GM12891 (cell line): ENCODE measurements at places on chromosomes 2 and 18.
A peak's percentile ranks its signal among the peaks of the same experiment; 100 is the strongest.

DNA sequence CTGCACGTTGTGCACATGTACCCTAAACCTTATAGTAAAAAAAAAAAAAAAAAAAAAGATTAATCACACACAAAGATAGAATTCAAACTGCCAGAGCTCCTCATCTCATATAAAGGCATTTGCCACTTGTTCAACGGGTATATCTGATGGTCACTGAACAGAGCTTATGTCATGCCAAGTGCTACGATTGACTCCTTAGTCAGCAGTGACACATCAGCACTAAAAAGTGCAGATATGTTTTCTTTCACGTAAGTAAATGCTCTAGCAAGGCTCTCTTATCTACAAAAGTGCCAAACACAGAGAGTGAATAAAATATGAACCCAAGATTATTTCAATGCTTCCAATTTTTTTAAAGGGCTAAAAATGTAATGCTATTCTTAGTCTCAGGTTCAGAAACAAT is 1.1 kb downstream of the LMAN1 start:
- no peak for DNase-seq

- DNase-seq = no peak
These were observed 181.0 kb upstream of the HNRNPA3 start for GRCh38 chr2:177031438-177032180.

- no peak for DNase-seq
These were observed 236.0 kb downstream of the DOK6 start for GRCh38 chr18:69636529-69637301.

- DNase-seq = no peak
These were observed 228.0 kb downstream of the EIPR1 start for GRCh38 chr2:3149441-3150217.

DNA sequence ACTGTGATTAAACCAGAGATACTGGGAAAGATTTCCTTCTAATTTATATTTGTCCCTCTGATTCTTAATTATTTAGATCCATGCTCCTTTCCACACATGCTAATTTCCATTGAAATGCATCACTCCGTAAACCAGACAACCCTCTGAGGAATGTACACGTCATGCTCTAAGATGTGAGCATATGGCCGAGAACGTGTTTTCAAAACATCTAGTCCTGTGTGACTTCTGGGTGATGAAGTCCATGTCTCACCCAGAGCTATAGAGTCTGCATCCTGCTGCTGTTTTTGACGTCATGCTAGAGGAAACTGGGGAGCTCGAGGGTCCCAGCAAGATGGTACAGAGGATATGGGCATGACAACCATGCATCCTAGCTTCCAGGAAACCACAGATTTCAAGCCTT is 53.6 kb downstream of the CAPN13 start:
- DNase-seq = no peak

- DNase-seq = no peak
These were observed 84.4 kb downstream of the TPGS2 start for GRCh38 chr18:36744261-36744876.

- no peak for DNase-seq
These were observed 7.6 kb upstream of the CHST10 start for GRCh38 chr2:100425107-100425506.

DNA sequence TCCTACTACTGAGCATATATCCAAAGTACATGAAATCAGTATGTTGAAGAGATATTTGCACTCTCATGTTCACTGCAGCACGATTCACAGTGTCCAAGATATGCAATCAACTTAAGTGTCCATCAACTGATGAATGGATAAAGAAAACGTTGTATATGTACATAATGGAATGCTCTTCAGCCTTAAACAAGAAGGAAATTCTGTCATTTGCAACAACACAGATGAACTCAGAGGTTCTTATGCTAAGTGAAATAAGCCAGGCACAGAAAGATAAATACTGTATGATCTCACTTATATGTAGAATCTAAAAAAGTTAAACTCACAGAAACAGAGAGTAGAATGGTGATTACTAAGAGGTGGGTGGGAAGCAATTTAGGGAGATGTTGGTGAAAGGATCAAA is 149.2 kb downstream of the EVA1A start:
- DNase-seq = no peak

GRCh38 chr18:57771193-57771592 is 31.9 kb downstream of the ATP8B1 start:
- no peak for DNase-seq

DNA sequence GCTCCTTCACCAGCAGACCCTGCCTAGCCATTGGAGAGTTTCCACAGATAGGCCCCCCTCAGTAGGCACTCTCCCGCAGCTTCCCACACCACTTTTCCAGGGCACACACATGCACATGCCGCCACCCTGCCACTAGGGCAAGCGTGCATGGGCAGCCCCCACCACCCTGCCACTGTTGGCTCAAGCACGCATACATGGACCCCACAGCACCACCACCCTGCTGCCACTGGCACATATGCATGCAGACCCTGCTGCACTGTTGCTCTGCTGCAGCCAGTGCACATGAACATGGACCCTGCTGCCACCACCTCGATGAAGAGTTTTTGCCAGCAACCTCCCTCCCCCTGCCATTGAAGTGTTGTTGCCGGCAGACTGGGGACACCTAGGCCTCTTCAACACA is 154.9 kb downstream of the FTCDNL1 start:
- no peak for DNase-seq

GRCh38 chr2:13056259-13056843 is 339.6 kb downstream of the TRIB2 start:
- no peak for DNase-seq

GRCh38 chr2:236090027-236090382 is 78.2 kb downstream of the GBX2 start:
- DNase-seq = no peak

DNA sequence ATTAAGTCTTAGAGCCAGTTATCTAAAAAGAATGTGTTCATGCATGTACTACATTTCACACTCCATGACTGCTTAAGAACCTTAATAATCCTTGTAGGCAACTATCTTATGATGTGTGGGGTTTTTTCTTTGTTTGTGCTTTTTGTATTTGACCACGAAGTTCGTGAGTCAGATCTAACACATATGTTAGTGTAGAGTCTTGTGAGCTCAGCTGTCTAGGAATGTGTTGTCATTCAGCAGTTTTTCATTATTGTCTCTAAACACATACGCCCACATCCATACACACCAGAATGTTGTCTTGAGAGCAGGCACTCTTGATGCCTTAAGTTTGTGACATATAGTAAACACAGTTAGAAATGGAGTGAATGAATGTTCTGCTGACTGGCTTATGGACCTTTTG is 38.4 kb downstream of the CAB39 start:
- DNase-seq = peak; percentile 12

GRCh38 chr2:109222825-109223471 is 93.9 kb downstream of the SH3RF3 start:
- DNase-seq = no peak

- DNase-seq = no peak
These were observed 110.9 kb downstream of the MTCL1 start for GRCh38 chr18:8816220-8816619.

DNA sequence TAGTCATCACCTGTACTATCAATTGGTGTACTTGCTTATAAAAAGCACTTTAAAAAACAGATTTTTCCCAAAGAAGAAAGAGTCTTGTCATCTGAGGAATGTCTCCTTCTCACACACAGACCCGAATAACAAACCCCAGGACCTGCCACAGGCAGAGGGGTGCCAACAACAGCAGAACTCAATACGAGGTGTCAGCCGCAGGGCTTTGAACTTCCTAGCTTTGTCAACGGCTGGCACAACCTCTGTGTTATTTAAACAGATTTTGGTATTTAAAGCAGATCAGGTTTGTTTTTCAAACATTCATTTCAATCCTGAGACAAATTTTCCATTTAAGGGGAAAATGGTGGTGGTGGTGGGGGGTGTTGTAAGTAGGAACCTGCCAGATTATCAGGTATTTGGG is 138.4 kb upstream of the RIOK3 start:
- DNase-seq = no peak

GRCh38 chr2:173386738-173387065 is 32.0 kb downstream of the CDCA7 start:
- DNase-seq = no peak

- DNase-seq = no peak
These were observed 282.9 kb upstream of the TNP1 start for GRCh38 chr2:217142649-217143266.

- DNase-seq = no peak
These were observed 9.4 kb downstream of the GPD2 start for GRCh38 chr2:156445296-156446220.

GRCh38 chr2:236449167-236449761 is 120.4 kb upstream of the ACKR3 start:
- no peak for DNase-seq

DNA sequence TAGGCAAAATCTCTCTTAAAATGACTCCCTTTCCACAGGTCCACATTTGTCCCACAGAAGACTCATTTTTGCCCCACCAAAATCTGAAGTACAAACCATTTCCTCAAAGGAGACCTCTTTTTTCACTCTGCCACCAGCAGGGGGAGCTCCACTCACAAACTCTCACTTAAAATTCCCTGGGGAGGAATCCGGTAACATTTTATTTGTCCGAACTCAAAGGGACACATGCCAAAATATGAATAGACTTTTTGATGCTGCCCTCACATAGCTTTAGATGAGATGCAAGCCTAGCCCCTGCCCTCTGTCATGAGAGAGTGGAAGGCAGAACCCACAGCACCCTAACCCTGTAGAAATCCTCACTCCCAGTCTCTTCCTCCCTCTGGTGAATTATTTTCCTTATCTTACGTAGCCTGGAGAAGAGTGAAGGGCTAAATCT is 57.1 kb downstream of the RMDN2 start:
- DNase-seq = no peak

DNA sequence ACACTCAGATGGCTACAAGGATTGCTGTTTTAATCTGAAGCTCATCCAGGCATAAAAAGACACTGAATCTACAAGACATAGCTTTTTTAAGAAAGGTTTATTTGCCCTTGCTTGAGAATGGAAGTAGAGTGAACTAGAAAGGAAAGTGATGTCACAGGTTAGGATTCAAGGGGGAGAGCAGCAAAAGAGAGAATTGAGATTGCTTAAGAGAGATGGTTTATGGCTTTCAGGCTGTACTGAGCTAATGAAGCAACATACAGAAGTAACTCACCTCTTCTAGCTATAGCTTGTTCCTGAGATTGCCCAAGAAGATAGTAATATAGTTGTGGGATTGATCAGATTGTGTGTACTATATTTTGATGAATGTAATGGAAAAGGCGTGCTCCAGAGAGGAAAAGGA is 26.1 kb upstream of the ACVR2A start:
- DNase-seq = no peak

DNA sequence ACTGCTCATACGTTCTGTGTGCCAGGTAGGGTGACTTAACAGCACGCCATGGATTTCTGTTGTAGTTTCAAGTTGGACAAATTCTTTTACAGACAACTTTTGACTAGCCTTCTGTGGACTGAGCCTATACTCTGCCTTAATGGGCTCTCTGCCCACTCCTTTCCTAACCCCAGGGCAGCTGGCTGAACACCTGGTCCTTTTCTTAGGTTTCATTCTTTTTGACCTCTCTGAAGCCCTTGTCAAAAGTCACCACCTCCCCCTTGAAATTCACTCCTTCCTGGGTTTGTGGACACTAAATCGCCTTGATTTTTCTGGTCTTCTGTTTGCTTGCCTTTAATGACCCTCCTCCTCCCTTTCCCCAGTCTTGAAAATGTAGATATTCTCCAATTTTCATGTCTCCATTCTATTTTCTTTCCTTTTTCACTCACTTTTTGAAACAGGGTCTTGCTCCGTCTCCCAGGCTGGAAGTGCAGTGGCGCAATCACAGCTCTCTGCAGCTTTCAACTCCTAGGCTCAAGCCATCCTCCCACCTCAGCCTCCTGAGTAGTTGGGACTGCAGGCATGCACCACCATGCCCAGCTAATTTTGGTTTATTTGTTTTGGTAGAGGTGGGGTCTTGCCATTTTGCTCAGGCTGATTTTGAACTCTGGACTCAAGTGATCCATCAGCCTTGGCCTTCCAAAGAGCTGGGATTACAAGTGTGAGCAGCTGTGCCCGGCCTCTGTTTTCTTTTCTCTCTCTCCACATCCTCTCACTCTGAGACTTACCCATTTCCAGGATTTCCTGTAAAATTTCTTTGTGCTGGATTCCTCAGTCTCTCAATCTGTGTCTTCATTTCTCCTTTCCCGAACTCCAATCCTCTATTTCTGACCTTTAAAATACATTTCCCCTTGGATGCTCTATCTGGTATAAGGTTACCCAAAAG is 112.9 kb downstream of the PLB1 start:
- DNase-seq = no peak

GRCh38 chr2:145958611-145959010 is 1438.7 kb upstream of the ZEB2 start:
- DNase-seq = no peak

- no peak for DNase-seq
These were observed 204.4 kb downstream of the SRBD1 start for GRCh38 chr2:45406621-45407020.

- no peak for DNase-seq
These were observed 22.6 kb downstream of the PLEK start for GRCh38 chr2:68387408-68388350.

DNA sequence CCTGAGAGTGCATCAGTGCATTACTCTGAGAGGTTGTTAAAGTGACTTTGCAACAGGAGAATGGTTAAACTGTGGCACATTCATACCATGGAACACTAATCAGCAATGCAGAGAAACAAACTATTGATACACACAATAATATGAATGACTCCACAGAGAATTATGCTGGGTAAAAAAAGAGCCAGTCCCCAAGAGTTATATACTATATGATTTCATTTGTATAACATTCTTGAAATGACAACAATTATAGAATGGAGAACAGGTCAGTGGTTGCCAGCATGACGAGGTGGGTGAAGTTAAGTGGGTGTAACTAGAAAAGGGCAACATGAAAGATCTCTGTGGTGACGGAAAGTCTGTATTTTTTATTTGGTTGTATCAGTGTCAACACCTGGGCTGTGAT is 3.0 kb upstream of the NT5C1B start:
- DNase-seq = no peak

- no peak for DNase-seq
These were observed 28.9 kb upstream of the HDAC4 start for GRCh38 chr2:239429473-239430350.

GRCh38 chr18:46366201-46366600 is 262.0 kb downstream of the HAUS1 start:
- DNase-seq = no peak

GRCh38 chr2:101306410-101306809 is 2.1 kb downstream of the RNF149 start:
- DNase-seq = no peak

GRCh38 chr2:159755788-159756187 is 42.2 kb downstream of the CD302 start:
- no peak for DNase-seq

GRCh38 chr2:5661362-5661761 is 30.8 kb upstream of the SOX11 start:
- no peak for DNase-seq

- no peak for DNase-seq
These were observed 3.3 kb upstream of the SLC23A3 start for GRCh38 chr2:219173176-219173575.

- DNase-seq = no peak
These were observed 1.7 kb downstream of the CXCR4 start for GRCh38 chr2:136116151-136116812.

GRCh38 chr2:84858937-84859336 is 21.9 kb downstream of the TRABD2A start:
- no peak for DNase-seq

GRCh38 chr18:22872900-22873537 is 60.1 kb upstream of the RBBP8 start:
- DNase-seq = no peak
